ENCODE measurements at places on chromosomes 12 and 14.

- no peak for DNase-seq
Observed at GRCh38 chr12:46921048-46921763, 95.4 kb upstream of the SLC38A4 start.

GRCh38 chr14:68279437-68279720 is 459.8 kb downstream of the RAD51B start:
- no peak for DNase-seq

DNA sequence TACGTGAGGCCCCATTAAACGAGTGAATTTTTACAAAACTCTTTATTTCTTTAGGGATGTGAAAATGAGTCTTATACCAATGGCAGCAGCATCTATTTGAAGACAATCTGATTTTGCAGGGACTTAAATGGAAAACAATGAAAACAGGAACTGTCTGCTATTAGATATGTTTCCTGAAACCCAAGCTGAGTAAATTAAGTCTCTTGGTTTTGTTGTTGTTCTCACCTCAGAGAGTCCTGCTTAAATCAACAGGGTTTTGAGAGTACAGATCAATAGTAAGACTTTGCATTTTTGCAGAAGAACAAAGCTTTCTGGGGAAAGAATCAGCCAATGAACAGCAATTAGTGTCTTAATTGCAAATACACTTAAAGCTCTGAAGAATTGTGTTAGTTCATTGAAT is 39.1 kb upstream of the LGR5 start:
- no peak for DNase-seq

GRCh38 chr12:18981732-18982131 is 147.8 kb upstream of the PLEKHA5 start:
- no peak for DNase-seq

DNA sequence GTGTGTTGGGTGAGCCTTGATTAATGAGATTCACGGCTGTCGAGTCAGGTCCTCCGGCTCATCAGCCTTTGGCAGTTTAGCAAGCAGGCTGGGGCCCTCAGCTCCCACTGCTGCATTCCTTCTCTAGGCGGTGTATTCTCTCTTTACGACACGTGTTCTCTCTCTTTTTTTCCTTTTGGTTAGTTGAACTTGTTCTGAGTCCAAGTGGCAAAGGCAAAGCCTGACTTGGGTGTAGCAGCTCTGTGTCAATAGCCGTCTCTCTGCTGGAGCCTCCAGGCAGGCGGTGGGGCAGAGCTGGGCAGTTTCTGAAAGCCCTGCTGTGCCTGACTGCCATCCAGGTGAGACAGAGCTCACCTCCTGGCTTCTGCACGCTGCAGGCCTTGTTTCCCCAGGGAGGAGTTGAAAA is 46.6 kb downstream of the SUSD6 start:
- no peak for DNase-seq

GRCh38 chr14:64209444-64210131 is 84.6 kb downstream of the ESR2 start:
- no peak for DNase-seq

GRCh38 chr14:99605299-99605961 is 1.4 kb upstream of the CCDC85C start:
- no peak for DNase-seq

DNA sequence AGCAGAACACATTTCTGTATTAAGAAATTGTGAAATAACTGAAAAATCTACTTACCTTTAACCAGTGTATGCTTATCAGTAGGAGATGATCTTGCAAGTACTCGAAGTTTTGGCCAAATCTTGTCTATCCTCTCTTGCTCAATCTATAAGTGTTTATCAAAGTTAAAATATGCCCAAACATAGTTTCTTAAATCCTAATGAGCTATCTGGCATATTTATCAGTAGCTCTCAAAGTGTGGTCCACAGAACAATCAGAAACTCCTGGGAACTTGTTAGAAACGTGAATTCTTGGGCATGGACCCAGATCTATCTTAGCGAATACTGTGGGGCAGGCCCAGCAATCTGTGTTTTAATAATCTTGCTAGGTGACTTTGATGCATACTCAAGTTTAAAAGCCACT is 84.5 kb upstream of the POC1B start:
- DNase-seq = no peak

GRCh38 chr12:20917269-20917668 is 106.8 kb downstream of the SLCO1B3 start:
- DNase-seq = no peak

GRCh38 chr12:110254971-110255540 is 26.0 kb upstream of the ATP2A2 start:
- DNase-seq = no peak

DNA sequence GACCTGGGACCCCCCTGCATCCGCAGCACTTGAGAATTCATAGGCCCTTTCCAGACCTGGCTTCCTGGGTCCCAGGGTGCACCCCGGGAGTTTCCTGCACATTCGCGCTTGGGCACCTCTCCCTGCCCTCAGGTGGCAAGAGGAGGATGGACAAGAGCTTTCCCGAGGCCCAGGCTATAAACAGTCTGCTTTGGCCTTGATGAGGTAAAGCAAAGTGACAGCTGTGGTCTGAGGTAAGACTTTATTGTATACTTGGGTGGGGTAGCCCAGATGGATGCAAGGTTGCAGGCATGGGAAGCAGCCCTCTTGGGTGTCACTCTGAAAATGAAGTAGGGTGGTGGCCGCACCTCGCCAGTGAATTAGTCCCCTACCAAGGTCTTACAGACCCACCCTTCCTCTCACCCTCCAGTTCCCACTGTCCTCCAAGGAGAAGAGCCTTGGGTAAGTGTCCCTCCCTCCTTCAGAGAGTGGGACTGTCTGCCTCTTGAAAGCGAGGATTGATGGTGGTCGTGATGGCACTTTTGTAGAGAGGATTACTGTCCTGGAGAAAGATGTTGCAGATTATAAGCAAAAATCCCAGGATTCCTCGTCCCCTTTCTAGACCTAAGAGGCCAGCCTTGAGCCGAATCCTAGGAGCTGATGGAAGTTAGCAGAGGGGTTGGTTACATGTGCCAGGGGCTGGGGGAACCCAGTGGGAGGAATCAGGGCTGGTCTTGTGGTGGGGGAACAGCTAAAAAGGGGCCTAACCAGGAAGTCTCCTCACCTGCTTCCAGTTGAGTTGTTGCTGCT is 10.6 kb upstream of the CSAD start:
- DNase-seq = no peak

GRCh38 chr12:67915335-67915851 is 73.9 kb upstream of the IFNG-AS1 start:
- DNase-seq = no peak

GRCh38 chr12:26971963-26972362 is 33.7 kb downstream of the FGFR1OP2 start:
- no peak for DNase-seq

DNA sequence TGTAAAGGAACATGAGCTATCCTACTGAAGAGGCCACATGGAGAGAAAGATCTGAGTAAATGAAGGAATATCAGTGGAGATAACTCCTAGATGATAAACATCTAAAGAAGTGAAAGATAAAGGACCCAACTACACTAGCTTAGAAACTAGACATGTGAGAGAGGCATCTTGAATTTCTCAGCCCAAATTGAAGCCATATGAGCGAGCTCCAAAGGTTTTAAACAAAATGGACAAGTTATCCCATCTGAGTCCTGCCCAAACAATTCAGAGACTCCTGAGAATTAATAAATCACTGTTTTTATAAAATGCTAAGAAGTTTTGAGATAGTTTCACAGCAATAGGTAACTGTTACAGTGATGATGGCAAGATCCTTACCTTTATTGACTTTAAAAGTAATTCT is 438.9 kb downstream of the NAV3 start:
- no peak for DNase-seq

- no peak for DNase-seq
Observed at GRCh38 chr12:132343294-132344004, 14.1 kb upstream of the GALNT9 start.

- no peak for DNase-seq
Observed at GRCh38 chr12:112309797-112310196, 72.4 kb downstream of the HECTD4 start.

DNA sequence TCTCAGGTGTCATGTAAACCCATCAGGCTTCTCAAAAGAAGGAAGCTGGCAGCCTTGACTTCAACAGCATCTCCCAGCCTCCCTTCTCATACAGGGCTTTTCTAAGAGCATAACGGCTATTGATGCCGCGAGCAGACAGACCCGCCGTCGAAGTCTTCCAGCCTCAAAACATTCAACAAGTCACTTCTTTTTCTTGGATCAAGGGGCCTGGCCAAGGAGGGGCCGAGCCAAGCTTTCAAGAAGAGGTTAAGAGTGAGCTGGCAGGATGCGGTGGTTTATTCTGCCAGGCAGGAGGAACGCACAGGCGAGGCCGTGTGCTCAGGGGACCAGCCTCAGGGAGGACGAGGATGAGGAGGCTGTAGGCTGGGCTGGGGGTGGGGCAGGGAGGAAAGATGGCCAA is 102.9 kb upstream of the RFLNA start:
- DNase-seq = no peak

DNA sequence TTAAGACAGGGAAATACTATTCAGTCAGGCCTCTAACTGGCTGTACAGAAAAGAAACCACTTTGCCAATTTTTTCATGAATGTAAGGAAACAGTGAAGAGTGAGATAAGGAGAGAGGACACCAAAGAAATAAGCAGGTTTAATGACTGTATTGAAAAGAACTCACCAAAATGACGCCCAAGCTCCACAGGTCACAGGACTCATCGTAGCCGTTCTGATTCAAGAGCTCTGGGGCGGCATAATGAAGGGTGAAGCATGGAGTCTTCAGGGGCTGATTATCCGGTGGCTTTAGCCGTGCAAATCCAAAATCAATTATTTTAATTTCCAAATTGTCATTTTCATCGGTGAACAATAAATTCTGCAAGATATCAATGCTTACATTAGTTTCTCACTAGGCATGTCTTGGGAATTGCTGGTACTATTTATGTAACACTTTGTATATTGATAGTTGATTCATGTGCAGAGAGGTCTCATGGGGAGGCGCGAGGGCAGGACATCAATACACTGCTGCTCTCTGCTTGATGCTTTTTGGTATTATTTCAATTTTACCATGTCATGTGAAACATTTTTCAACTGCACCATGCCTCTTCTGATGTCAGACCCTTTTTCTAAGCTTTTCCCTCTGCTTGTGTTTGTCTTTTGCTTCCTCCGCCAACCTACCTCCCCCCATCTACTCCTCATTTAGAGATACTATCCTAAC is 74.2 kb upstream of the TTC7B start:
- no peak for DNase-seq

GRCh38 chr12:54029529-54030441 is 1.5 kb downstream of the HOXC6 start:
- DNase-seq = no peak

DNA sequence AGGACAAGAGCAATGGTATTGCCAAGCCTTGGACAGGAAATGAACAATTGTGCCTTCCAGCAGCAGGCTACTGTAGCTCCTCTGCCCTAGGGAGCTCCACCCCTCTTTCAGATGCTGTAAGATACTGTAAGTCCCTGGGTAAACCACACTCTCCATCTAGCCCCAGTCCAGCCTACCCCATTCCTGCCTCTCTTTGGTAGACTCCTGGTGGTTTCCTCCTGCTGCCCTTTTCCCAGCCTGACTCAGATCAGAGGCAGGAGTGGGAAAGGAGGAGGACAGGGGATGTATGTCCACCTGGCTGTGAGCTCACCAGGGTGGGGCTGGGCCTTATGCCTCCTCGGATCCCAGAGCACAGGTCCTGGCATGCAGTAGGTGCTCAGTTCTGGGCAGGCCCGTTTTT is 174.6 kb downstream of the ESRRB start:
- DNase-seq = no peak

GRCh38 chr14:53032838-53033390 is 82.1 kb upstream of the FERMT2 start:
- no peak for DNase-seq

- DNase-seq = no peak
Observed at GRCh38 chr14:91946622-91947474, 646 bp downstream of the FBLN5 start.

DNA sequence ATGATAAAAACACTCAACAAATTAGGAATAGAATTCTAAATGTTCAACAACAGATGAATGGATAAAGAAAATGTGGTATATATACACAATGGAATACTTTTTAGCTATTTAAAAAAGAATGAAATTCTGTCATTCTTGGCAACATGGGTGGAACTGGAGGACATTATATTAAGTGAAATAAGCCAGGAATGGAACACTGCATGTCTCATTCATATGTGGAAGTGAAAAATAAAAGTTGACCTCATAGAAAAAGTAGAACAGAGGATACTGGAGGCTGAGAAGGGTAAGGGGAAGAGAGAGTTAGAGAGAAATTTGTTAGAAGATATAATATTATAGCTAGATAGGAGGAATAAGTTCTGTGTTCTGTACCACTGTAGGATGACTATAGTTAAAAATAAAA is 35.8 kb upstream of the ZFP36L1 start:
- DNase-seq = no peak

- no peak for DNase-seq
Observed at GRCh38 chr14:100012478-100013327, 52.5 kb upstream of the EVL start.

- DNase-seq = no peak
Observed at GRCh38 chr14:20059745-20060144, at the start of gene OR4L1. TSS of gene OR4L1 (plus strand) at chr14:20060045. CDS start at chr14:20060045, 0 bp downstream.

DNA sequence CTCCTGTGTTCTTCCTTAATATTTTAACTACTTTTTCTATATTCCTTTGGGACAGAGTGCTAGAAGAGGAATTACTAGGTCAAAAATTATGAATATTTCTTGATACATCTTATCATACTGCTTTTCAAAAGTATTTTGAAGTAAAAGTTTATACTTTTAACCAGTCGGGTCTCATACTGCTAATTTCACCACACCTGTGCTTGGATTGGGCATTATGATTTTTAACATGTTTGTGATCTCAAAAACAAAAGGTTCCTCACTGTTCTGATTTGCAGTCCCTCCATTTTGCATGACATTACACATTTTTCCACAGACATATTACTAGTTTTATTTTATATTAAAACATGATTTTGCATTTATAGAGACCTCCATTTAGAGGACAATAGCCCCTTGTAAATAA is 32.9 kb downstream of the MRPL42 start:
- no peak for DNase-seq

- no peak for DNase-seq
Observed at GRCh38 chr14:54220704-54221431, 175.9 kb upstream of the CDKN3 start.

- DNase-seq = no peak
Observed at GRCh38 chr12:10170216-10170615, 1.7 kb downstream of the OLR1 start.

- DNase-seq = no peak
Observed at GRCh38 chr14:94897082-94897481, 127.2 kb upstream of the GSC start.

All from brain pericyte (primary cell).